ENCODE measurements at places on chromosomes 1 and 21. TPM values are rescaled to one million over a fixed set of nuclear protein-coding genes. Genes with fewer than 3 reads are reported as not detected.
A peak's percentile ranks its signal among the peaks of the same experiment; 100 is the strongest.

GRCh38 chr1:66919828-66920227, 4.8 kb downstream of the DNAI4 start:
- H3K4me1 ChIP-seq = peaks cover 11% of the 10 kb centered on the region
- no peaks in the 10 kb centered on the region for H3K27me3 ChIP-seq
- H3K36me3 ChIP-seq = no peaks in the 10 kb centered on the region
- H3K4me3 ChIP-seq = no peak overlapping the region
- H3K27ac ChIP-seq = no peak overlapping the region
- no peak for DNase-seq

DNA sequence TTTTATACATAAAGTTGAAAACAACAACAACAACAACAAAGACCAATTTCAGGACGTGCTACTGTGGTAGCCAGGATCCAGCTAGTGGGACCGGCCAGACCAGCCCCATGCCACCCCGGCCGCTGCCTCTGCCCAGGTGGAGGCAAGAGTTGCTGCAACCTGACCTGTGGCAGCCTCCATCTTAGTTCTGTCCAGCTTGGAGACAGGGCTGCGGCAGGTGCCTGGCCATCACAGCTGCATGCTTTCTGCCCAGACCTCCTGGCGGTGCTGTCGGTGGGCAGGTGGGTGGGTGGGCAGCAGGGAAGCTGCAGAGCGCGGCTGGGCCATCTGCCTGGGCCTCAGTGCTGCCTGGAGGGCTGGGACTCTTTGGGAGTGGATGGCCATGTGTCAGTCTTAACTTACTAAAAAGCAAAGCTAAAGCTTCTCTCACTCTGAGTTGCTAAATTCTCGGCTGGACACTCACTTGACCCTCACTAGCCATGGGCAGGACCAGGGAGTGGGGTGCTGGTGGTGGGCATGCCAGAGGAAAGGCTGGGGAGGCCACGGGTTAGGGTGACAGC, 38.6 kb downstream of the KIAA1614 start:
- no peak overlapping the region for H3K4me3 ChIP-seq
- H3K4me1 ChIP-seq = peaks cover 35% of the 10 kb centered on the region
- H3K36me3 ChIP-seq = peaks cover 20% of the 10 kb centered on the region

DNA sequence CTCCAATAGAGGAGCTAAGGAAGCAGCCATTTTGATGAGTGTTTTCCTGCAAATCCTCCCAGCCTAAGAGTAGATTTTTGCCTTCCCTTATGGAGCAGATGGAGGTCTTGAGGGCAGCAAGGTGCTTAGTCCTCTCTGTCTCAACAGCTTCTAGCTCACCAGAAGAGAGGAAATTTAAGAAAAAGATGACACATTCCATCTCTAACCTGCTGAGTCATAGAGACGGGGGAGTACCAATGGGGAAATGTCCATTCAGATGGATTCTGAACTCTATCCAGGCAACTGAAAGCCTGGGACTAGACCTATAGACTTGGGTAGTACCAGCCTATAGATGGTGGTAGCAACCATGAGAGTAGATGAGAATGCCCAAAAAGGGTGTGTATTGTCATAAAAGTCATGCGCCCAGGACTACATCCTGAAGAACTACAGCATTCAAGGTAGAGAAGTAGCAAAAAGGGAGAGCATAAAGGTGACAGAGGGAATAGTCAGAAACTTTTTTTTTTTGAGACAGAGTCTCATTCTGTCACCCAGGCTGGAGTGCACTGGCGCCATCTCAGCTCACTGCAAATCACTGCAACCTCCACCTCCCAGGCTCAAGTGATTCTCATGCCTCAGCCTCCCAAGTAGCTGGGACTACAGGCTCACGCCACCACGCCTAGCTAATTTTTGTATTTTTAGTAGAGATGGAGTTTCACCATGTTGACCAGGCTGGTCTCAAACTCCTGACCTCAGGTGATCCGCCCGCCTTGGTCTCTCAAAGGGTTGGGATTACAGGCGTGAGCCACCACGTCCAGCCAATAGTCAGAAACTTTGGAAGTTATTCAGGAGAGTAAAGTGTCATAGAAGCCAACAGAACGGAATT, 10.7 kb upstream of the ELOA start:
- no peak overlapping the region for H3K4me3 ChIP-seq
- H3K36me3 ChIP-seq = no peaks in the 10 kb centered on the region
- H3K27me3 ChIP-seq = no peaks in the 10 kb centered on the region
- H3K4me1 ChIP-seq = no peaks in the 10 kb centered on the region

- DNase-seq = no peak
- peaks cover 10% of the 10 kb centered on the region for H3K4me1 ChIP-seq
- no peak overlapping the region for H3K4me3 ChIP-seq
- no peaks in the 10 kb centered on the region for H3K36me3 ChIP-seq
- no peak overlapping the region for H3K27ac ChIP-seq
Observed at GRCh38 chr1:162212713-162213112, 143.2 kb downstream of the NOS1AP start.

PHLDA3 gene
- total RNA-seq = 116 TPM

- H3K4me1 ChIP-seq = peaks cover 29% of the 10 kb centered on the region
- H3K4me3 ChIP-seq = no peak overlapping the region
- no peak for DNase-seq
- peaks cover 7% of the 10 kb centered on the region for H3K36me3 ChIP-seq
- H3K27me3 ChIP-seq = no peaks in the 10 kb centered on the region
- H3K27ac ChIP-seq = peak overlapping the region; percentile 74
Observed at GRCh38 chr1:223721658-223722607, 9.6 kb downstream of the CAPN2 start.

DNA sequence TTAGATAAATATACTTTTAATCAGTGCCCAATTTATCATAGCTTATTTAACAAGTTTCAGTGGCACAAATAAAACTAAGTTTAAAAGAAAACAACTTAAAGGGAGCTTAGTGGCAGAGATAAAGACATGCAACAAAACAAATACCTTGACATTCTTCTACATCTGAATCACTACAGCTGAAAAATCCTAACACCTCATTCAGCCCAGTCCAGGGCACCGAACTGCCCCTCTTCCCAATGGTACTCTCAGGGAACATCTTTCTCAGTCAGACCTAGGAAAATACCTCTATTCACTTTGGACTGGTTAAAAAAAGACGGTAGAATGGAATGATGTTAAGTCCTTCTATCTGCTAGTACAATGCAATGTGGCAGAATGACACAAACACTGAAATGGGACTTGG, 8.3 kb downstream of the OTUD7B start:
- H3K36me3 ChIP-seq = peaks cover 51% of the 10 kb centered on the region
- peaks cover 69% of the 10 kb centered on the region for H3K4me1 ChIP-seq
- no peak overlapping the region for H3K4me3 ChIP-seq

GRCh38 chr1:201230676-201231075, 40.1 kb downstream of the IGFN1 start:
- H3K4me3 ChIP-seq = no peak overlapping the region
- DNase-seq = no peak
- H3K36me3 ChIP-seq = peaks cover 28% of the 10 kb centered on the region
- H3K27me3 ChIP-seq = no peaks in the 10 kb centered on the region
- H3K4me1 ChIP-seq = no peaks in the 10 kb centered on the region

- no peaks in the 10 kb centered on the region for H3K36me3 ChIP-seq
- H3K27me3 ChIP-seq = no peaks in the 10 kb centered on the region
Observed at GRCh38 chr1:230228236-230228897, 161.3 kb downstream of the GALNT2 start.

- peaks cover 17% of the 10 kb centered on the region for H3K4me1 ChIP-seq
- H3K27ac ChIP-seq = no peak overlapping the region
- no peak overlapping the region for H3K4me3 ChIP-seq
Observed at GRCh38 chr1:55146781-55147180, 68.4 kb downstream of the USP24 start.

PRR9 gene
- not detected for total RNA-seq

CHRM3 gene
- 0.13 TPM for total RNA-seq

GRCh38 chr21:38852278-38852677, 46.5 kb downstream of the ETS2 start:
- DNase-seq = no peak
- H3K4me1 ChIP-seq = peaks cover 24% of the 10 kb centered on the region
- H3K27me3 ChIP-seq = no peaks in the 10 kb centered on the region
- no peaks in the 10 kb centered on the region for H3K36me3 ChIP-seq

OR4F29 gene
- not detected for total RNA-seq

GRCh38 chr1:65163201-65163805, 15.3 kb downstream of the AK4 start:
- H3K4me3 ChIP-seq = no peak overlapping the region
- no peaks in the 10 kb centered on the region for H3K36me3 ChIP-seq
- H3K27me3 ChIP-seq = no peaks in the 10 kb centered on the region
- H3K27ac ChIP-seq = no peak overlapping the region

FCER1G gene
- total RNA-seq = 11.3 TPM

All from psoas muscle (tissue), 8 donors.